H54 (cell line): ENCODE measurements at places on chromosomes 3 and 15.
A peak's percentile ranks its signal among the peaks of the same experiment; 100 is the strongest.

- DNase-seq, result no peak
Measured at GRCh38 chr15:75811626-75812025, 31.6 kb upstream of the UBE2Q2 start.

- no peak for DNase-seq
Measured at GRCh38 chr3:33543601-33544000, 103.4 kb upstream of the UBP1 start.

GRCh38 chr15:62453375-62453774 lies 288.3 kb upstream of the C2CD4B start:
- DNase-seq, result no peak

- DNase-seq, result no peak
Measured at GRCh38 chr3:12856626-12857025, 15.3 kb upstream of the RPL32 start.

GRCh38 chr15:92168066-92168683 lies 225.5 kb upstream of the ST8SIA2 start:
- DNase-seq, result no peak

- DNase-seq, result no peak
Measured at GRCh38 chr3:7567160-7567559, 706.2 kb downstream of the GRM7 start.

GRCh38 chr3:66390013-66390412 lies 110.8 kb downstream of the LRIG1 start:
- no peak for DNase-seq

DNA sequence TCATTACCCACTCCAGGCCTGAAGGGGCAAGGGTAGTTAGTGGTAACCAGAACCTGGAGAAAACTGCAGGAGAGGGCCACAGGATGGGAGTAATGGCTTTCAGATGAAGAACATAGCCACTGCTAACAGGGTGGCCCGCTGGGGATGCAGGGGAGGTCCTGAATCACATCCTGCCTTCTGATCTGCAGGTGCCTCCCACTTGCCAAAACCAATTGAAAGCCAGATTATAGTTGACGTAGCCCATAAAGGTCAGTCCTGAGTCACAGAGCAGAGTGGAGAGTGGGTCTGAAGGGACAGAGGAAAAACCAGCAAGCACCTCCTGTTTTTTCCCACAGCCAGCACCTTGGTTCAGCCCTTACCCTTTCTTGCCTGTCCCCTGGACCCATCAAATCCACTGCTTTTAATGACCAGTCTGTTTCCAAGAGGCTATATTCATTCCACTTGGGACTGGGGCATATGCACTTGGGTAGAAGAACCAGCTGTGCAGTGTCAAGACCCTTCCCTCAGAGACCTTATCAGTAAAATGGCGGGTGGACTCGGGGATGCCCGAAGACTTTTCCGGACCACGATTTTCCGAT lies 646 bp upstream of the SLC35G2 start:
- peak; percentile 85 for DNase-seq

DNA sequence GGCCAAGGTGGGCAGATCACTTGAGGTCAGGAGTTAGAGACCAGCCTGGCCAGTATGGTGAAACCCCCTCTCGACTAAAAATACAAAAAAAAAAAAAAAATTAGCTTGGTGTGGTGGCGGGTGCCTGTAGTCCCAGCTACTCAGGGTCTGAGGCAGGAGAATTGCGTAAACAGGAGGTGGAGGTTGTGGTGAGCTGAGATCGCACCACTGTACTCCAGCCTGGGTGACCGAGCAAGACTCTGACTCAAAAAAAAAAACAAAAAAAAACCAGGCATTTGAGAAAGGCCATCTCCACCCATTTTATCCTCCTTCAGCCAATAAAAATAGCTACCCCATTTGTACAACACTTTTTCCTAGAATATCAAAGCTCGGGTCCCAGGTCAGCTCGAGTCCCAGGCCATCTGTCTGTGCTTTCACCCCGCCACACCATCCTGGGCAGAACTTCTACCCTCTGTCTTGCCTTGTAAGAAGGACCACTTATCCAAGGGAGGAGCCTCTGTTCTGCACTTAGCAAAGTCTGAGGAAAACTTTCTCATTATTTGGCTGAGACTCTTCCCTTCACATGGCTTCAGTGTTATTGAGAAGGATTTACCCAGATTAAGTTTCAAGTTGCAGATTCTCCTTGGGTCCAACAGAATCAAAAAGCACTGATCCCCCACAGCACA lies 99.1 kb downstream of the MESD start:
- DNase-seq, result peak; percentile 10

DNA sequence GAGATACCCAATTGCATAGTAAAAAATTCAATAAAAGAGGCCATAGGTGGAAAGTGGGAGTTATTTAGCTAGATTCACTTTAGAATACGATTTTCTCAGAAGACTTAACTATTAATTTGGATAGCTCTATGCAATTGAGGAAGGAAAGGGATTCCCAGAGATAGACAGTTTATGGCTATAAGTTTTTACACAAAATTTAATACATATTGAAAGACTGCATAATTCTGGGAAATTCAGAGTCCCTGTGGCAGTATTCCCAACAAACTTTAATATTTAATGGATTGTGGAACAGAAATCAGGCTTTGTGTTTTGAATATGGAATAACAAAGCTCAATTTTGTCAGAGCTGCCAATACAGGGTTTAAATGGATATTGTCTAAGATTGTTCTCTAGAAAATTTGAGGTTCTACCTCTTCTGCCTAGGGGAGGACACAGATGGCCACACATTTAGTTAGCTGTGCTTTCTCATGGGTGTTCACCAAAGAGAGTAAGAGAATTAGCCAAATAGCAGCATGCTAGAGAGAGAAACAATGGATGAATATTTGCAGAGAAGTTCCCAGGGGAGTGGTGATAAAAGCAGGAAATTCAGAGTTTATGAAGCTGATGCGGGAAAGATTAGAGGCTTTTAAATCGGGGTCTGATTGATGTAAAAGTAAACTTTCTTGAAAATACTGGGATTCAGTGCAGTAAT lies 8.5 kb downstream of the ISL2 start:
- DNase-seq, result no peak

- DNase-seq, result no peak
Measured at GRCh38 chr15:40650479-40650878, 44.5 kb upstream of the RAD51 start.

- DNase-seq, result no peak
Measured at GRCh38 chr3:183172051-183172639, 9.6 kb upstream of the LAMP3 start.
